NCI-H510A treated with DMSO at 0.1 percent for 48 hours (cell line): ENCODE measurements at places on chromosomes 6 and 20.

- DNase-seq: no peak
Measured at GRCh38 chr20:54004445-54004844, 65.9 kb downstream of the BCAS1 start.

DNA sequence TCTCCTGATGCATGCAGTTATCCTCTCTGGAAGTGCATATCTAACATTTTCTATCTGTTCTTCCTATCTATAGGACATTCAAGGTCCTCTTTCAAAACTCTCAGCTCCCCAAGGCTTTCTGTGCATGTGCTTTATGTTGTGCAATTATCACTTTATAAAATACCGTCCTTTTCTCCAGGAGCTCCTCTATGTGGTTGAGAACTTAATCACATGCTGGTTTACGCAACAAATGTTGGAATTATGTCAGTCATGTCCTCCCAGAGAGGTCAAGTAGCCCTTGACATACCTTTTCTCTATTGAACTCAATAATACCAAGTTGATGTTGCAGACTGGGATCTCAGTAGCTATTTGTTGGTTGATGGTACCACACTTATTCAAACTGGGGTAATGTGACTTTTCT, 388.4 kb downstream of the BTBD3 start:
- DNase-seq: peak; percentile 11

DNA sequence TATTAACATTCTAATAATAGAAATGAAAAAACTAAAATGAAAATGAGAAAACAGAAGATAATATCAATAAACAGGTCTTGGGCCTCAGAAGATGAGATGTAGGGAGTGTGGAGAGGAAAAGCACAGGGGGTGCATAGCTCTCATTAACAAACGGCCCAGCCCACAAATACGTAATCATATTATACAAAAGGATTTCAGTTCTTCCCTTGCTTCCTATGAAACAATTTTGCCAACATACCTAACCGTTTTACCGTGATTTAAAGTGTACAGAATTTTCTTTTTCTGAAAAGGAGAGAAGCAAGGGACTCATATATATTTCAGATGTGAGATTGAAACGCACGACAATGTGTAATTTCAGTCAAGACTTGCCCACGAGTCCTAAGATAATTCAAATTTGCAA, 136.0 kb downstream of the HFE start:
- DNase-seq: peak; percentile 74

- no peak for DNase-seq
Measured at GRCh38 chr20:13610184-13610583, 28.5 kb downstream of the TASP1 start.

DNA sequence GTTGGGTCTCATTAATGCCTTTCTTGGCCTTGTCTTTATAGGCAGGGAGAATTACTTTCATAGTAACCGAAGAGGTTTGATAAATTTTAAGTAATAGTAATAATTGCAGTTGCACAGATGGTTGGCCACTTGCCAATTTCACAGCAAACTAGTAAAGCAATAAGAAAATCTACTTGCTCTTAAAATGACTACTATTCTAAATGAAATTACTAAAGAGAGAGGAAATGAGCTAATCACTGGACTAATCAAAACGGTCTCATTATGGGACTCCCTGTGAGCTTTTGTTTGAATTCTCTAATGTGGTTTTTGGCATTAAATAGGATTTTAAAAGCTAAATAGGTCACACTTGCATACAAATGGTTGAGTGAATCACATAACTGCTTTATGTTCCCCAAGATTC, 227.4 kb upstream of the PLN start:
- DNase-seq: no peak

GRCh38 chr20:32162351-32162750, 45.2 kb downstream of the PLAGL2 start:
- no peak for DNase-seq

GRCh38 chr20:43563429-43563828, 4.6 kb downstream of the SGK2 start:
- no peak for DNase-seq

- DNase-seq: no peak
Measured at GRCh38 chr6:17530321-17530835, 69.7 kb upstream of the FAM8A1 start.

GRCh38 chr6:20845592-20845991, 311.3 kb downstream of the CDKAL1 start:
- DNase-seq: no peak

DNA sequence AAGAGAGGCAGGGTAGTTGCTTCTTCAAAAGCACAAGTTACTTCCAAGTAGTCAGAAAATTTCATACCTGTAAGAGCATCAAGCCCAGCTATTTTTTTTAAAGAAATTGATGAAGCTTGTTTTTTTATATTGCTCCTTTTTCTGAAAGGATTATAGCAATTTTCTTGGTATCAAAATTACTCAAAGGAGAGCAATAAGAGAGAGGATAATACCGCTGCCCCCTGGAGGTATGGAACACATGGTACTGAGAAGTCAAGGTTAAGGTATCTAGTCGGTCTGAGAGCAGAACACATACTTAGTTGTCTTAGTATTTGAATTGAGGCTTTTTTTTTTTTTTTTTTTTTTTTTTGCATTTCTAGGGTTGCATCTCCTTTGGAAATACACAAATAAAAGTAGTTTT, 59.4 kb downstream of the ADGRF5 start:
- no peak for DNase-seq

DNA sequence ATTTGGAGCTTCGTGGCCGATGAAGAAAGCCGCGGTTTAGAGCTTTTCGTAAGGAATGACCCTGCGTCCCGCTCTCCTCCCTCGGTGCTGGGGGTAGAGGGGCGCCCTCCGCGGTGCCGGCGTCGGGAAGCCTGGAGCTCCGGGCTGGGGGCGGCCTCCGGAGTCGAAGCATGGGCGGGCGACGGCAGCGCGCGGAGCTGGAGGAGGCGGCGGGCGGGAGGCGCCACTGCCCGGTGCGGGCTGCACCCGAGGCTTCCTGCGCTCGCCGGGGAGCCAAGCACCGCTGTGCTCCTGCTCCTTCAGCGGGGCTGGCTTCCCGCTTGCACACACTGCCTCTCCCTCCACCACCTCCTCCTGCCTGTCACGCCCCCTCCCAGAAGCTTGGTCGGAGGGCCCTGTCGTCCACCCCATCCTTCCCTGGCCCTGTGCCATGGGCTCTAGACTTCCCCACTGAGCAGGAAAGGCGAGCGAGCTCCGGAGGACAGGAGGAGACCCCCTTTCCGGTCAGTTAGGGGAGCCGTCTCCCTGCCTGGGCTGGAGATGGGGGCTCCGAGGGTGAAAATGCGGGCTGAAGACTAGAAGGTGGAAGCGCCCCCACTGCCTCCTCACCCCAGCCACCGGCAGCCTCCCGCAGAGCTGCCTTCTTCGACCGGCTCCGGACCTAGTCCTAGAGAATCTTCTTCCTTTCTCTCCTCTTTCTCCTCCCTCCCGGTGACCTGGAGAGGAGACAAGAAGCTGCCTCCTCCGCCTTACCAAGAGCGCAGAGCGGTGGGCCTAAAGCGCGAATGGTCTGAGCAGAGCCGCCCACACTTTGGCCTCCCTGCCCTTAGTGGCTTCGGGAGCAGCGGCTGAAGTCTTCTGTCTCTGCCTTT, 1.8 kb downstream of the CDH4 start:
- DNase-seq: no peak

- DNase-seq: no peak
Measured at GRCh38 chr20:1637226-1637625, 17.4 kb upstream of the SIRPB1 start.

DNA sequence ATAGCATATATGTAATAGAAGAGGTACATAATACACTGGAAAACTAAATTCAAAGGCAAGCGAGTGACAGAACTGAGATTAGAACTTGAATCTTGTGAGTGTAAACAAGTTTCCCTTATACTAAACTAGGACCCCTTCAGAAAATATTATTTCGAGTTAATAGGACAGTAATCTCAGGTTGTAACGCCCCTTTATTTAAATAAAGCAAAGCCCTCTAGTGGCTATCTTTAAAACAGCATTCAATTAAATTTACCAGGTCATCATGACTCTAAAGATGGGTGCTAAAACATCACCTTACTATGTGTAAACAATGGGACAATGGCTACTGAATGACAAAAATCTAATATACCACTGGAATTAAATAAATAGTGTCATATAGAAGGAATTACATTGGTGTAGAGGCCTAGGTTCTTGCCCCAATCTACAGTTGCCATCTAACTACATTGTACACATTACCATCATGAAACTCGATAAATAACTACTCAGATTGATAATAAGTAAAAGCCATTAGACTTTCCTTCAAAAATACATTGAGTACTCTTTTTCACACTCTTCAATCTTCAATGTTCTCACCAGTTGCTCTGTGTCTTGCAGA, 255.4 kb upstream of the IRAK1BP1 start:
- DNase-seq: peak; percentile 23

GRCh38 chr20:1012359-1013168, 10.5 kb upstream of the RSPO4 start:
- DNase-seq: no peak

GRCh38 chr6:29941016-29941415, 1.3 kb upstream of the HLA-A start:
- DNase-seq: no peak

- DNase-seq: no peak
Measured at GRCh38 chr20:53154540-53154939, 182.4 kb downstream of the TSHZ2 start.

DNA sequence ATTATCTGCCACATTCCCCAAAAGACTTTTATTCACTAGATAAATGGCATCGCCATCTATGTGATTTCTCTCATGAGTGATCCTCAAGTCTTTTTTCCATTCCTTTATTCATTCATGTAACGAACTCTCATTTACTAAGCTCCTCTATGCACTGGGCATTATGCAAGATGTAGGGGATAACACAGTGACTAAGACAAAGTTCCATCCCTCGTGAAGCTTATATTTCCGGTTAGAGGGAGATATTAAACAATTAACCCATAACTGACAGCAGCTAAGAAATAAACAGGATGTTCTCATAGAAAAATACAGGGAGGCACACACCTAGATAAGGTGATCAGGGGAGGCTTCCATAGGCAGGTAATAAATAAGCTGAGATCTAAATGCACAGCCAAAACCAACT, 17.2 kb upstream of the PREX1 start:
- DNase-seq: no peak

DNA sequence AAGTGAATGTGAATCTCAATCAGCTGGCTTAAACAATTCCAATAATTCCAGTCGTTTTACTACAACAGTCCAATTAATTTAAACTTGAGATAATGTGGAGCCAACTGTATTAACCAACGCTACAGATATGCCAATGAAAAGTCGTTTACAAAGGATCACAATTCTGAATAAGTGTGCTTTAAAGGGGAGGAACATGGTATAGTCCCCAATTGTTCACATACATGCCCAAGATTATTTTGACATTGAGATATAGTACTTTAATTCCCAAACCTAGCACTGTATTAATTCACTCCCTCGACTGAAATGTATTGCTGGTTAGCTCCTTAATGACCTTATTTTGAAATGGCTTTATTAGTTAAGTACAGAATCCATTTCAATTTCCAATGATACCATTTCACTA, 2.5 kb downstream of the AKIRIN2 start:
- DNase-seq: no peak

GRCh38 chr6:113315879-113316278, 541.3 kb upstream of the MARCKS start:
- DNase-seq: no peak

DNA sequence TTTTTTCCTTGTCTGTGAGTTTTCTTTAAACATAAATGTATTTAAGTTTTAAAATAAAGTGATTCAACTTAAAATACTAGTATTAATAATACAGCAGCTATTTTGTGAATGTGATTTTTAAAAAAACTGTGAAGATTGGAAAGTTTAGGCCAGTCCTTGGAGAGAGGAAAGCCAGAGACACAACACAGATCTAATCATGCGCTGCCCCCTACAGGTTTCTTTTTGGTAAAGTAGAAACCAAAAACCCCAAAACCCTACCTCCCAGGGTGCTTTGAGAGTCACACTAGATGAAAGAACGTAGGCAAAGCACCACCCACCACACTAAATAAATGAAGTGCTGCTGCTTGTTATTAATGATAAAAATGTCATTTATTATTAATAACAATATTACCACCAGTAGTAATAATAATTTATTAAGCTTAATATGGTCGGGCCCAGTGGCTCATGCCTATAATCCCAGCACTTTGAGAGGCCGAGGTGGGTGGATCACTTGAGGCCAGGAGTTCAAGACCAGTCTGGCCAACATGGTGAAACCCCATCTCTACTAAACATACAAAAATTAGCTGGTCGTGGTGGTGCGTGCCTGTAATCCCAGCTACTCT, 33.7 kb downstream of the SLC9A8 start:
- peak; percentile 77 for DNase-seq

- no peak for DNase-seq
Measured at GRCh38 chr20:3820901-3821727, 767 bp downstream of the AP5S1 start.

DNA sequence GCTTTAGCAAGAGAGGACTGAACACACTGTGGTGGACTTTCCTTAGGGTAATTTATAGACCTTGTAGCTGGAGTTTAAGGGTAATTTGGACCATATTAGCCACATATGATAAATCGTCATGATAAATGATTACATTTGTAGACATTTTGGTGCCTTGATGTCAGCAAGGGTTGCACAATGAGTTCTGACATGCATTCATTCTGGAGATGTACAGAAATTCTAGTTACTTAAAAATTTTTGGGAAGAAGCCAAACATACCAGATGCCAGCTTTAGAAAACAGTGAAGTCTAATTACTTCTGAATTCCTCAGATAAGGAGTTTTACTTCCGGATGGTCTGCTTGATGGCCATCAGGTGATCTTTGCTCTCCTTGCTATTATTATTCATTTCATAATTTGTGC, 653.1 kb downstream of the TBC1D32 start:
- DNase-seq: no peak

DNA sequence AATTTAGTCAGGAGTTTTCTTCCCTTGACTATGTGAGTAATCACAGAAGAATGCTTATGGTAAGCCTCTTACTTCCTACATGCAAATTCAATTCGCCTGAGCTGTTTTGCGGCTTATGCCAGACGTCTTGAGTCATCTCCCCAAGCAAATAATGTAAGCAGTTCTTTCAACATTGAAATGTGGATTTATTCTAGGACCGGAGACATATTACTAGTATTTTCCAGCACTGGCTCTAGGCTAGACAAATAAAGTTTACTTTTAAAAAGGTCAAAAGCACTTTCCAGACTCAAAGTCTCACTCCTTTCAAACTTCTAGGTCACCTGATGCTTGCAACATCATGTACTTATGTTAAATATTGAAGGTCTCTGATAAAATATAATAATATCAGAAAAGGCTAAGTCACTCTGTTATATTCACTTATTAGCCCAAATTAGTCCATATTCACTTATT, 38.1 kb upstream of the NOX3 start:
- DNase-seq: no peak

- no peak for DNase-seq
Measured at GRCh38 chr6:105821027-105821426, 265.1 kb upstream of the PRDM1 start.

DNA sequence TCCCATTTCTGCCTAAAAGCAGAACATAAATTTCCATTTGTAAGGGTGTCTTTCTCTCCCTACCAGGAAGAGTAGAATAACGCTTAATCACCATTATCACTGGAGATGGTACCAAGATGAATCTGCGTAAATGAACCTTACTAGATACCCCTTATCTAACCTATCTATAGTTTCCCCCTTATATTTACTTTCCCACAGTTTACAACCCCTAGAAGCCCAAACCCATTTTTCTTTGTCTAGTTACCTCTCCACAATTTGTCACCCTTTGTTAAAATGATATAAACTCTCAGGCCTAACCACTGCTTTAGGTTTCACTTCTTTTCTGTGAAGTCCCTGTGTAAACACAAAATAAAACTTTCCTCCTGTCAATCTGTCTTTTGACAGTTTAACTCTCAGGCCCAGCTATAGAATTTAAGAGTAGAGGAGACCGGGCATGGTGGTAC, 45.5 kb downstream of the PCNA start:
- DNase-seq: no peak
